ENCODE measurements at places on chromosomes 2 and 18.

DNA sequence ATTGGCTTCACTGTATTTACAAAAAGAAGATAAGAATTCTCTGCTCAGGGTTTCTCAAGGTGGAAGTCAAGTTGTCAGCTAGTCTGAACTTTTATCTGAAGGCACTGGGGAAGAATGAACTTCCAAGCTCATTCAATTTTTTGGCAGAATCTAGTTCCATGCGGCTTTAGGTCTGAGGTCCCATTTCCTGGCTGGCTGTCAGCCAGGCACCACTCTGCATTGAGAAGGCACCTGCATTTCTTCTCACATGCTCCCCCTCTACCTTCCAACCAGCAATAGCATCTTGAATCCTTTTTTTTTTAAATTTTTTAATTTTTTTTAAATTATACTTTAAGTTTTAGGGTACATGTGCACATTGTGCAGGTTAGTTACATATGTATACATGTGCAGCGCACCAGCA, 46.2 kb upstream of the RPE start:
- no peak for DNase-seq

DNA sequence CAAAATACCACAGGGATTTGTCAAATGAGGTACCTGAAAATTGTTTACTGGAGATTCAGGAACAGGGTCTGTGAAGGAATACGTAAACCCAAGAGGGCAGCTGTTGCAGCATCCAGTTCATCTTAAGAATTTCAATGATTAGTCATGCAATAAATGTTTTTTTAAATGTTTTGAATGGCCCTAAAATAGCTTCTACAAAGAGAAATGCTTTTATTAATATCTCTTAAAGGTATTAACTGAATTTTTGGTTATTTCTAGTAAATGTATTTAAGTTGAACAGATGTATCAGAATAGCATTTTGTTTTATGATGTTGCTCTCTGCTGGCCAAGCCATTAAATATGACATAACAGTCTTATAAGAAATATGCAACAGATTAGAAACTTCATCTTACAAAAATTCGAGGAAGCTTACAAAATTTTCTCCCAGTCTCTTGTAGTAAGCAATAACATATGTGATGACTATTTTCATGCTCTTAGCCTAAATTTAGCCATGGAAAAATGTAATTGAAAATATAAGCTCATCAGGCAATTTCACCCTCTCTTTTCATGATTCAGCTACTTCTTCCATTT, 863.9 kb downstream of the SUCLG1 start:
- DNase-seq = no peak

DNA sequence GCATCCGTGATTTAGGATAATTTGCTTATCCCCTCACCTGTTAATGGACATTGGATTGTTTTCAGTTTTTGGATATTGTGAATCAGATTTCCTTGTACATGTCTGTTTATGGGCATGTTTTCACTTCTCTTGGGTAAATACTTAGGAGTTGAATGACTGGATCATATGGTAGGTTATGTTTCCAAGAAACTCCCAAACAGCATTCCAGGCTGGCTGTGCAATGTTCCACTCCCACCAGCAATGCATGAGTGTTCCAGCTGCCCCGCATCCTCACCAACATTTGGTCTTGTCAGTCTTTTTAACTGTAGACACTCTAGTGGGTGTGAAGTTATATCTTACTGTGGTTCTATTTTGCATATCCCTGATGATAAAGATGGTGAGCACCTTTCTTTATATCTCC, 8.9 kb upstream of the LRRFIP1 start:
- DNase-seq = no peak

DNA sequence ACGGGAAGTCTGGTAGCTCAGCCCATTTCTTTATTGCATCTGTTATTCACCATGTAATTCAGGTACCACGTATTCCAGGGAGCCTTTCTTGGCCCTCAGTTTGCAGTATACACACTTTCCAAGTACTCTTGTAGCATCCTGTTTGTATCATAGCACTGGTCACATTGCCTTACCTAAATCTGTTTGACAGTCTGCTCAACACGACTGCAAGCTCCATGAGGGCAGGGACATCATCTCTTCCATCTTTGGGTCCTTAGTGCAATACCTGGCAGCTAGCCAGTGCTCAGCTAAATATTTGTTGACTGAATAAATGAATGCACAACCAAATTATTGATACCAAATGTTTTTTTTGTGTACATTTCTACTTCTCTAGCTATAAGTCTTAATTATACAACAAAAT, 11.2 kb upstream of the IL18R1 start:
- no peak for DNase-seq

GRCh38 chr18:27839141-27839540, 337.8 kb downstream of the CDH2 start:
- no peak for DNase-seq

DNA sequence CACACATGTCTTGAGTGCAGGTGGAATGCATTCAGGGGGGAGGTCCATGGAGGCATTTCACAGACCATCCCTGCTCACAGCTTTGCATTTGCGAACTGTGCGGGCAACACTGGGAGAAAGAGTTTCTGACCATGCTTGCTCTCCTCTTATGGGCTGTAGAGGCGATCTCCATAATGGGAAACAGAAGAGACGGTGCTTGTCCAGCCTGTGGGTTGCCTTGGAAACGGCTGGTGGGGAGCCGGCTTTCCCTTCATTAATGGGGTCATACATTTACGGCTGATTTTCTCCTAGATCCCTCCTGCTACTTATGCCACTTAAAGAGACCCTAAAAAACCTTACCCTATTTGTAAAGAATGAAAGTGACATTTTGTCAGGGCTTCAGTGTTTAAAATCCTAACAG, 147.4 kb downstream of the SOX11 start:
- DNase-seq = no peak

DNA sequence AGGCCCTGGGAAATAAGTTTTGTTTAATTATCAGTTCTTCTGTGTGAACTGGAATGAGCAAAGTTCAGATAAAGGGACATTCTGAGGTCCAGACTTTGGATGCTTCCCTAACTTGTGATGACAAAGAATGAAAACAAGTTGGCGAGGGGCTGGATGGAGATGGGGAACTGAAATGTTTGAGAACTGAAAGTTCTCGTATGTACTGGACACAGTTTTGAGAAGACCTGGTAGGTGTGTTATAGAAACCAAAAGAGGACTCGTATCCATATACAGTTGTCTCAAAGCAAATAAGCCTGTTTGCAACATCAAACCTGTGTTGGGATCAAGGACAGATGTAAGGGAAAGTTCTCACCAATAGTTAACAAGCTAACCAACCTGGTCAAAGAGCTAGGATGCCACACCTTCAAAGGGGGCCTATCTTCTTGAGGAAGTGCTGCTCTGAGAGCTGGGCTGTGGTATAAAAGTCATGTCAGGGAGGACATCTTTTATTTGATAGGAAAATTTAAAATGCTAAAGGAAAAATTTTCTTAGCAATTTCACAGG, at the start of gene UPP2:
Gene UPP2, plus strand, starts transcription at position 493 of the 543 bp plus-strand sequence. CDS start 188 bp downstream, outside the sequence.
- no peak for DNase-seq

DNA sequence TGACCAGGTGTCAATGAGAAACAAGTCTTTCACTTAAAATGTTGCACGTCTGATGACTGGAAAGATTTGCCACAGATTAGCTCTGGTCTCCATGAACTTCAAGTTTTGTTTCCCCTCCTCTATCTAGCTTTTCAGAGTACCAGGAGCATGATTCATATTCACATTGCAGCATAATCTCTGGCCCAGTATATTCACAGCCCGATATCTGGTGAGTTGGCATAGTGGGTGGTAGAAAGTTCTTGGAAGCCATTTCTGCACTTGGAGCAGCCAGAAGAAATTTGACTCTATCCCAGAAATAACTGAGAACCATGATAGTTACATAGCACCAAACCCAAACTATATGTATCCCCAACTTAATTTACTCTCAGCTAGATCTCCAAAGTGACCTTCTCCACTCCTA, 503.9 kb downstream of the PID1 start:
- DNase-seq = no peak

GRCh38 chr2:170340693-170341068, 162.7 kb downstream of the MYO3B start:
- DNase-seq = no peak

GRCh38 chr2:166417669-166418068, 41.9 kb upstream of the SCN9A start:
- peak; percentile 19 for DNase-seq

DNA sequence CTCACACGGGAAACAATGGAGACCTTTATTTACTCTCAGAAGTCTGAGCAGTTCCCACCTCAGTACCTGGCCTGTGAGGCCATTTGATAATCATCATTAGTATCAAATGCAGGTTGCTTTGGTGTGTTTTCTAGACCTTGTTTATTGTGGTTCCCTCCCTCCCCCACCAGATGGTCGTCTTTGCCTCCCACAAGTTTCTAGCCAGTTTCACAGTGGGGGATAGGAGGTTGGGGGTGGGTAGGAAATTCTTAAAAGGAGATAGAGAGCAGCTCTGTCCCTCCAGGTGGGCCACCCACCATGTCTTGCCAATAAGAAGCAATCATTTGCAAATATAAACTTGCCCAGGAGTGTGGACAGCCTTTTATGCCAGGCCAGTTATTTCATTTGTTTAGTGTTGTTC, 31.3 kb downstream of the SETBP1 start:
- no peak for DNase-seq
